CD14-positive monocyte (primary cell): ENCODE measurements at places on chromosomes 5 and 9. TPM values are rescaled to one million over a fixed set of nuclear protein-coding genes. Genes with fewer than 3 reads are reported as not detected.

Gene SH3TC2
- polyA plus RNA-seq: 0.14 TPM

GRCh38 chr9:134175291-134175807 is 11.0 kb upstream of the RNU6ATAC start:
- no peaks in the 10 kb centered on the region for H3K36me3 ChIP-seq
- H3K4me3 ChIP-seq: no peak overlapping the region
- no peak overlapping the region for H3K27ac ChIP-seq
- peaks cover 3% of the 10 kb centered on the region for H3K4me1 ChIP-seq

GRCh38 chr9:124263213-124263612 is 5.5 kb downstream of the NEK6 start:
- no peak for DNase-seq
- H3K36me3 ChIP-seq: peaks cover 18% of the 10 kb centered on the region
- peak overlapping the region; percentile 98 for H3K4me3 ChIP-seq

GRCh38 chr5:116454417-116454927 is 120.2 kb downstream of the SEMA6A start:
- H3K27me3 ChIP-seq: no peaks in the 10 kb centered on the region
- H3K4me3 ChIP-seq: no peak overlapping the region
- peaks cover 16% of the 10 kb centered on the region for H3K4me1 ChIP-seq

Gene SGCD
- not detected for polyA plus RNA-seq

Gene HOMER1
- polyA plus RNA-seq: 0.62 TPM

DNA sequence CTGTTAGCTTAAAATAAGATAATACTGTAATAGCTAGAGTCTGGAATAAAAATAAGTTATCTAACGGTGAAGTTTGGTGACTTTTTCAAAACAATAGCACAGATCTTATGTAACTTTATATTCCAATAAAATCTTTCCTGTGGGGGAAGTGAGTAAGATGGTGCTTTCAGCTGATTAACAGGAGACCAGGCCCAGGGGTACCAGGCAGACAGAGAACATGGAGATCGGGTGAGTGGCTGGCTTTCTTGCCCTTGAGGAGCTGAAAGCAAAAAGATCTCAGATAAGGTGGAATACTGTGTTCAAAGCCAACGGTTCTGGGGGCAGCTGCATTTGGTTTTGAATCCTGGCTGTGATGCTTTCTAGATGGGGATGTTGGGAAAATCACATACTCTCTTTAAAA is 61.3 kb downstream of the MAT2B start:
- no peak overlapping the region for H3K4me3 ChIP-seq
- peaks cover 10% of the 10 kb centered on the region for H3K4me1 ChIP-seq
- H3K36me3 ChIP-seq: no peaks in the 10 kb centered on the region
- no peak overlapping the region for H3K27ac ChIP-seq

DNA sequence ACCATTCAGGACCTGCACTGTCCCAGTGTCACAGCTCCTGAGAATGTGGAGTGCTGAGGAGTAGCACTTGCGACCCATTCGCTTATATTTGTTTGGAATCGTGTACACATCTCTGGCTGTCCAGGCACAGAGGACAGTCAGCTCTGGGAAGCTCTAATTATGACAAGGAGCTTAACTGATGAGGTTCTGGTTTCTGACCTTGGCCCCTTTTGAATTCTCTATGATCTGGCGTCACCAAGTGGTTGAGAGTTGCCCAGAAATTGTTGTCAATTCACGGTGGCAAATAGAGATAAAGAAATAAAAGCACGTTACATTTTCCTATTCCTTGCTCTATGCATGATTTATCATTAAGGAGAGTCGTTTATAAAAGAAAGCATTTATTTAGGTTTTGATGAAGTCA is 34.9 kb upstream of the LECT2 start:
- H3K27me3 ChIP-seq: no peaks in the 10 kb centered on the region
- H3K27ac ChIP-seq: no peak overlapping the region
- H3K36me3 ChIP-seq: no peaks in the 10 kb centered on the region
- no peak overlapping the region for H3K4me3 ChIP-seq

- H3K4me1 ChIP-seq: peaks cover 15% of the 10 kb centered on the region
- no peak overlapping the region for H3K4me3 ChIP-seq
- H3K27me3 ChIP-seq: no peaks in the 10 kb centered on the region
- H3K27ac ChIP-seq: no peak overlapping the region
Observed at GRCh38 chr9:38024036-38024681, 44.9 kb downstream of the SHB start.

DNA sequence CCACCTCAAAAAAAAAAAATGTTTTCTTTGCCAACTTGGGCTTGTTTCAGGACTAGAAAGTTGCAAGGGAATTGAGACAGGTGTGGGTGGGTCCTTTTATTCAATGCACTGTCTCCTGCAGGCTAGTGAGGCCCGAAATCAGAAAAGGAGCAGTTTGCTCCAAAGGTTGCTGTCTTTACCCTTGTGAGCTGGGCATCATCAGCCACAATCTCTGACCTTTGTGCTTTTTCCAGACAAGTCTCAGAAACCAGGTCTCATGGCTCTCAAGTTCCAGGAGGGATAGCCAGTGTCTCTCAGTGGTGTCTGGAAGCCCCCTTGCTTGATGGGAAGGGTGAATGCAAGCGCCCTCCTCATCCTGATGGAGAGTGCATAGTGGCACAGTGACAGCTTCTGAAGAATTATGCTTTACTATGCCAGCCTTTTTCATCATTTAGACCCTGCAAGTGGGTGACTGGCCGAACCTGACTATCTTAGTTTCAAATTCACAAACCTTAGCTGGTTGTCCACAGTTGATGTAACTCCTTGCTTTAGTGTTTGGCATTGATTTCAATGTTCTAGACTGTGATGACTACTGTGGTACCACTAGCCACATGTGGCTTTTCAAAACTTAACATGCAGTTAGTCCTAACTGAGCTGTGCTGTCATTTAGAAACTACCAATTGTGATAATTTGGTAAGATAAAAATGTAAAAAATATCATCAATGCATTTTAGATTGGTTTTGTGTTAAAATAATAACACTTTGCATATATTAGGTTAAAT is 468.6 kb downstream of the GADD45G start:
- no peaks in the 10 kb centered on the region for H3K4me1 ChIP-seq
- no peaks in the 10 kb centered on the region for H3K27me3 ChIP-seq
- no peak overlapping the region for H3K27ac ChIP-seq
- no peak overlapping the region for H3K4me3 ChIP-seq
- no peak for DNase-seq

DNA sequence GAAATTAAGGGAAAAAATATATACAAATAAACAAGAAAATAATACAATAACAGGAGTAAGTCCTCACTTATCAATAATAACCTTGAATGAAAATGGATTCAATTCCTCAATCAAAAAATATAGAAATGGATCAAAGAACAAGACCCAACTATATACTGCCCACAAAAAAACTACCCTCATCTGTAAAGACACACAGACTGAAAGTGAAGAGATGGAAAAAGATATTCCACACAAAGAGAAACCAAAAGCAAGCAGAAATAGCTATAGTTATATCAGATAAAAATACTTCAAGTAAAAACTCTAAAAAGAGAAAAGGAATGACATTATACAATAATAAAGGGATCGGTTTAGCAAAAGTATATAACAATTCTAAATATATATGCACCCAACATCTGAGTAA is 66.5 kb downstream of the KIAA0825 start:
- H3K4me1 ChIP-seq: peaks cover under 1% of the 10 kb centered on the region
- no peaks in the 10 kb centered on the region for H3K27me3 ChIP-seq
- no peak overlapping the region for H3K27ac ChIP-seq
- no peaks in the 10 kb centered on the region for H3K36me3 ChIP-seq
- no peak overlapping the region for H3K4me3 ChIP-seq

Gene BASP1
- 23.7 and 26.5 TPM in 2 replicates for polyA plus RNA-seq

GRCh38 chr9:127144670-127145445 is 22.4 kb upstream of the ANGPTL2 start:
- no peak for DNase-seq
- H3K4me3 ChIP-seq: no peak overlapping the region
- no peak overlapping the region for H3K27ac ChIP-seq
- no peaks in the 10 kb centered on the region for H3K36me3 ChIP-seq
- no peaks in the 10 kb centered on the region for H3K27me3 ChIP-seq
- no peaks in the 10 kb centered on the region for H3K4me1 ChIP-seq

DNA sequence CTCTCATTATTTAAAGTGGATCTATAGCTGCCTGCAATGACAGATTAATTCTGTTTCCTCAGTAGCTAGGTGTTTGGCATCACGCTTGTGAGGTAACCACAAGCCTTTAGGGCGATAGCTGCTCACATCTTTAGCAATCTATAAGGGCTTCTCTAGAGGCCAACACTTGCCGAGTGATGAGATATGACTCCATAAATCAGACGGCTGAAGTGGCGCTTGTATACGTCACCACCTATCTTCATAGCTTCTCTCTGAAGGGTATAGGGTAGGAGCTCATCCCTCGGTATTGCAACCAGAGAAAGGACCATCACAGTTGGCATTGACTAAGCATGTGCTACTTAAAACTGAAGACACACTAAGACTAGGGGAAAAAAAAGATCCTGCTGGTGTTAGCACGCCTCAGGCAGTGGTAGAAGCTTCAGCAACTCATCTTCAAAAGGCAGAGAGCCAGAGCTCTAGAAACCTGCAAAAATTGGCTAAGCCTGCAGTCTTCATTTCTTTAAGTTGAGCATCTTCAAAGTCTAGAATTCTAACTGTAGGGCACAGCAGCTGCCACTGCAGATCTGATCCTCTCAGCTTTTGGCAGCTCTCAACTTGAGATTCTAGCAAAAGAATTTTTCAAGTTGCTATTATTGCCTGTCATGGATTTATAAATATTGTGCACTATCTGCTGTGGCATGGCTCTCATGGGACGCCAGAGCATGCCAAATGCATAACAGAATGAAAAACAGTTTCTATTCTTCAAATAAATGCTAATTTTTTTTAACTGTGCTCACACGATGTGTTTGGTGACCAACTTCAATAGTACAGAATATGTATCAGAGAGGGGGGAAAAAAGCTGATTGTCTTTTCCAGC is 37.5 kb downstream of the PSMB7 start:
- H3K27me3 ChIP-seq: no peaks in the 10 kb centered on the region
- no peak overlapping the region for H3K4me3 ChIP-seq

Gene SUSD3
- polyA plus RNA-seq: 10.5 TPM

Gene DMRT1
- not detected for polyA plus RNA-seq

Gene FOXD4L3
- not detected in 2 replicates for polyA plus RNA-seq

- H3K27ac ChIP-seq: no peak overlapping the region
- peaks cover 6% of the 10 kb centered on the region for H3K27me3 ChIP-seq
- no peak for DNase-seq
- H3K36me3 ChIP-seq: no peaks in the 10 kb centered on the region
- H3K4me1 ChIP-seq: peaks cover 7% of the 10 kb centered on the region
Observed at GRCh38 chr9:124457079-124457886, 7.0 kb downstream of the ADGRD2 start.

Gene SPINK4
- polyA plus RNA-seq: not detected in 2 replicates
